Thyroid gland (tissue), 4 donors: ENCODE measurements at places on chromosomes 7 and 10. TPM values are rescaled to one million over a fixed set of nuclear protein-coding genes. Genes with fewer than 3 reads are reported as not detected.

The EGFR gene
- total RNA-seq, result 75.0 TPM

The COG5 gene
- total RNA-seq, result 108 TPM

The ACTR1A gene
- 94.1 TPM for total RNA-seq

The CYP2E1 gene
- 0.78 TPM for total RNA-seq

The CACNB2 gene
- total RNA-seq, result 13.9 TPM

The SPDYE2B gene
- total RNA-seq, result not detected
